ENCODE measurements at places on chromosomes 4 and X.

DNA sequence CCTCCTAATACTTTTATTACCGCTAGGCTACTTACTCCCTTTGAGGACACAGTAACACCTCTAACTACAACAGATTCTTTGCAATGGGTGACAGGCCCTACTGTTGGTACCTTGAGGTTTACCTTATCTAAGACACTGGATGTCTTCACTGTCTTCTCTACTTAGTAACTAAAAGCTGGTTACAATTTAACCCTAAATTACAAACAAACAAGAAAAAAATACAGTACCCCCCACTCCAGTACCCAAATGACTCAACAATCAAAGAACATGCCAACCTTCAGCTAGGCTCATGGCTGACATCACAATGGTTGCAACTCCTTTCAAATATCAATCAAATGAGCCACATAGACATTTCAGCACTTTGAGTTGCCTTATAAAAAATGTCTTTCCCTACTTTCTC, 198.0 kb downstream of the GUCY2F start:
- no peak for DNase-seq

- no peak for DNase-seq
Measured at GRCh38 chr4:170025523-170026252, 507 bp downstream of the MFAP3L start.

DNA sequence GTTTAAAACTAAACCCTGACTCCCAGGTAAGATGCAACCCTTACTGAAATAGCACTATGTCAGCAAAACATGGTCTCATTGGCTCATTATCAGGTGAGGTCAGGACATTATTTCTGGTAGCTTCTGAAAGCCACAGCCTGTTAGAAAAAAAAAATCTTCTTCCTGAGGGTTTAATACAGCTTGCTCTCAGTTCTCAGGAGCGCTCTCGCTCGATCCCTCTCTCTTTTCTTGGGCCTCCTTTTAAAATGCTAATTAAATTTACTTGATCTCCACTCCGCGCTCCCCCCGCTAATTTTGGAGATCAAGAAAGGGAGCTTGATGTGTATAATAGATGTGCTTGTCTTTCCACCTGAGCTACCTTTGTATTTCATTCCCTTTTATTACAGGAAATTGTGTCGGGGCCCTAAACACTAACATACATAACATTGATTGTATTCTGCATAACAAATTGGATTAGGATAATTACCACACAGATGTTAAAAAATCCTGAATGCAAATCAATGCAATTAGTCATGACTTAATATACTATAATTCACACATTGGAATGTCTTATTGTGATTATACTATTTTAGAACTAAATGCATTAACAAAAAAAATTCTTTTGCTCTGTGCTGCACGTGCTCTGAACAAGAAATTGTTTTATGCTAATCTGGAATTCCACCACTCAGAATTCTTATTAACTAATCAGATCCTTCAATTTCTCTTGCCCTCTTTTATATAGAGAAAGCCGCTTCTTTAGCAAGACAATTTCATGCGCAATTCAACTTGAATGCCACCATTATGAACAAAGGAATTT, 101.6 kb upstream of the TEX13D start:
- DNase-seq = no peak

GRCh38 chr4:80079255-80079923, 6.4 kb upstream of the ANTXR2 start:
- no peak for DNase-seq

DNA sequence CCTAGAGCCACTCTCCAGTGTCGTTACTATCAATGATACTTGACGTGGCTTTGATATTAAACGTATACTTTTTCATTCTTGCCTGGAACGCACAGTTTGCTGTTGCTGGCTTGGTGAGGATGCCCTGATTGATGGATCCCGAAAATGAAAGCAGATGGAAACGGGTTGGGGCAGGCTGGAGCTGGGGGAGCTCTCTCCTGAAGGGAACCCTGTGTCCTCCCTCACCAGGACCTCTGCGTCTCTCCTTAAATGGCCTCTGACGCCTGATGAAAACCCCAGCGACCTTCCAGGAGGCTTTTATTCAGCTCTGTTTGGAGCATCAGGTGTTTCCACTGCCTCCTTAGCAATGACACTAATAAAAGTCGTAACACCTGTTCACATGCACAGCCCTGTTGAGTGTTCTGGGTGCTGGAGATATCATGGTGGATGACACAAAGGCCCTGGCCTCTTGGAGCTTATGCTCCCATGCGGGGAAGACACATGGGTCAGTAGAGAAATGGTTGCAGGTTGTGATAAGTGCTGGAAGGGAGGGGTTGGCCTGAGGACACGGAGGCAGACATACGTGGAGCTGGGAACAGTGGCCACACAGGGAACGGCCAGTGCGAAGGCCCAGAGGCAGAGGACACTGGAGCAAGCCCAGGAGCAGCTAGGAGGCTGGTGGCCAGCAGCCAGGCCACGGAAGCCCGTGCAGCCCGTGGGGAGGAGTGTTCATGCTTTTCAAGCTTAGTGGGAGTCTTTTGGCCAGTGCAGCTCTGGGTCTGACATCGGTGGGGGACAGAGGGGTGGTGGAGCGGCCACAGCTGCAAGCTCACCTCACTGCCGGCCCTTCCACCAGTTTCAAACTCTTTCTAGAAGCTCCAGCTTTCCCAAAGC, 7.5 kb downstream of the MSANTD1 start:
- no peak for DNase-seq

DNA sequence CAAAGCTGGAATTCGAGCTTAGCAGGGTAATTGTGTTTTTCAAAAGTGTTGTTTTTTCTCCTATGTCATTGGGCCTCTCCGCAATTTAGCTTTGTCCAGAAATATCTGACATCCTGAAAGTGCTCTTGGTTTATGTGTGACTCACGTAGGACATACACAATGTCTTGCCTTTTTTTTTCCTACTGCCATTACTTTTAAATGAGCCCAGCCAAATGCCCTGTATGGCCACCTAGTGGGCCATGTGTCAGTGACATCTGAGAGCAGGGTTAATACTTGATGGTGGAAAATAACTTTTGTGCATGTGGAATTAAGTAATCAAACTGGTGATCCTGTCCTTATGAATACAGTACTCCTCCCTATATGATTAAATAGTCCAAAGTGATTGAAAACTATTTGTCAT, 1411.1 kb upstream of the TENM3 start:
- no peak for DNase-seq

DNA sequence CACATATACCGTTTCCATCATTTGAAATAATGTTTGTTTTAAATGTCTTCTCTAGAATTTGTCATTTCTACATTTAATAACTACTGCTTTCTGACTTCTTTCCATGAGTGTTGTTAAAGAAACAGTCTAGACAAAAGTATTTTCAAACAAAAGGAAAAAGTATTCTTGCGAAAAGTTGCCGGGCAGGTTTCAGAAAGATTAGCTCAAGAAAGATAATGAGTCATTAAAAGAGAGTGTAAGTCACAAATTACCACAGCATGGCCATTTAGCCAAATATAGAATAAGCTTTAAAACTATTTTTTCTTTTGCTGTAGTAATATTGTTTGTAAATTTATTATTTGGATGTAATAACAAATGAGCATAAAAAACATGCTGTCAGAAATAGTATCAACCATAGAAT, 493.0 kb downstream of the TLL1 start:
- no peak for DNase-seq

GRCh38 chrX:118727686-118728339, 407 bp downstream of the IL13RA1 start:
- no peak for DNase-seq

GRCh38 chr4:15563871-15564270, 91.3 kb downstream of the FBXL5 start:
- DNase-seq = no peak

- DNase-seq = no peak
Measured at GRCh38 chrX:110600745-110601310, 194.8 kb downstream of the CHRDL1 start.

GRCh38 chr4:109875106-109875505, 27.2 kb downstream of the LRIT3 start:
- no peak for DNase-seq

DNA sequence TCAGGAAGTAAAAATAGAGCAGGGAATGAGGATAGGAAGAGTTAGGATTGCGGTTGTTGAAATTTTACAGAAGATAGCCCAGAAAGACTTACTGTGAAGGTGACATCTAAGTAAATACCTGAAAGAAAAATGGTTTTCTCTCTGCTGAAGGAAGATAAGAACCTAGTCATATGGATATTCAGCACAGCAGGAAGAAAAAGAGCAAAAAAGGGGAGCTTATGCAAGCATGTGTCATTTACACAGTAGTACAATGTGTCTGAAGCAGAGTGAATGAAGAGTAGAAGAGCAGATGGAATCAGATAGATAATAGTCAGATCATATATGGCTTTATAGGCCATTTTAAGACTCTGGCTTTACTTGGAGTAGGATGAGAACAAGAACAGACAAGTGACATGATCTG, 126.9 kb upstream of the TENT5D start:
- DNase-seq = no peak

DNA sequence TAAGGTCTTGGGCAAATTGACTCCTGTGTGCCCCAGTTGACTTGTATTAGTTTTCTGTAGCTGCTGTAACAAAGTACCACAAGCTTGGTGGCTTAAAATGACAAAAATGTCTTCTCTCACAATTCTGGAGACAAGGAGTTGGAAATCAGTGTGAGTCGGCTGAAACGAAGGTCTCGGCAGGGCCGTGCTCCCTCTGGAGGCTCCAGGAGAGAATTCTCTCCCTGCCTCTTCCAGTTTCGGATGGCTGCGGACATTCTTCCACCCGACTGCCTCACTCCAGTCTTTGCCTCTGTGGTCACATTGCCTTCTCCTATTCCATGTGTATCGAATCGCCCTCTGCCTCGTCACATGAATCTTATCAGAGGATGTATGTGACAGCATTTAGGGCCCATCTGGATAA, 66.0 kb upstream of the PHOX2B start:
- no peak for DNase-seq

GRCh38 chr4:78638337-78639172, 87.0 kb downstream of the ANXA3 start:
- no peak for DNase-seq

GRCh38 chrX:112941209-112941837, 100.7 kb upstream of the AMOT start:
- DNase-seq = no peak

GRCh38 chr4:106671716-106672115, 303.1 kb upstream of the GIMD1 start:
- DNase-seq = no peak

GRCh38 chrX:119706616-119707015, 13.6 kb upstream of the SEPTIN6 start:
- no peak for DNase-seq
